Stimulated activated CD8-positive, alpha-beta memory T cell treated with anti-CD3 and anti-CD28 coated beads, Interleukin-4, amount 100 ng/mL, for 24 hours (primary cell): ENCODE measurements at places on chromosomes 2 and 18.

- DNase-seq = no peak
Measured at GRCh38 chr2:18055290-18055689, 176.8 kb downstream of the KCNS3 start.

GRCh38 chr2:120878970-120879369, 143.3 kb downstream of the GLI2 start:
- DNase-seq = no peak

- no peak for DNase-seq
Measured at GRCh38 chr18:57767259-57768050, 35.7 kb downstream of the ATP8B1 start.

GRCh38 chr18:7237673-7238272, 6.9 kb downstream of the LRRC30 start:
- no peak for DNase-seq

GRCh38 chr2:241142063-241142462, 7.2 kb downstream of the PASK start:
- DNase-seq = no peak

DNA sequence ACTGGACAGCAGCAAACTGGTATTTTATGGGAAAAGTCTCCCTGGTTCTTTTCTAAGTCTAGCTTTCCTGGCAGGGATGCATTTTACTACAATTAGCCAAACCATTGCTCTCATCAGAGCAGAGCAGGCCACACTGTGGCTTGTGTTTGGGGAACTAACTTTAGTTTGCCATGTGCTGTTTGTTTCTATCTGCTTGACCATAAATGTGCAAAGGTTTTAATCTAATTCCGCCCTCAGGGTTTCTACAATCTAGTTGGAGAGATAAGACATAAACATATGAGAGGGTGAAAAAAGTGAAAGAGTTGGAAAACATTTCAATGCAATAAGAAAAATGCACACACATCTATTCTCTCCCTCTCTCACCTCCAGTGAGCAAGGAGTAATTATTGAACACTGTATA, 86.9 kb upstream of the MAPK4 start:
- DNase-seq = no peak

DNA sequence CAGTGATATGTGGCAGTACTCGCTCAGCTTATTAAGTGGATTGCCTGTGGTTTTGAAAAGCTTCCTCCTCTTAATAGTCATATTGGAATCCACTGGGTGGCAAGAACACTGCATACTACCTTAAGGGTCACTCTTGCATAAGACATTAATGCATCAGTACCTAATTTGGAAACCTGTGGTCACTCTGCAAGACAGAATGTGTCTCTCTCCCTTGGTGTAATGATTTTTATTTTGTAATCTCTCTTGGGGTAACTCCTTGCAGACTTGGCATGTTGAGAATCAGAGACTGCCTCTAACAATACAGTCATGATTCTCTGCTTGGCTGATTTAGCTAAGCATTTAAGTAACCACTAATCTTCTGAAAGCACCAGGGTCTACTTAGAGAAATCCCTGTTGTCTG, 33.0 kb upstream of the IER3IP1 start:
- no peak for DNase-seq

- DNase-seq = no peak
Measured at GRCh38 chr2:76257802-76258201, 547.1 kb upstream of the GCFC2 start.

GRCh38 chr2:26070730-26071129, 36.8 kb downstream of the RAB10 start:
- DNase-seq = no peak

- no peak for DNase-seq
Measured at GRCh38 chr2:85737481-85737880, 16.3 kb upstream of the ATOH8 start.

- no peak for DNase-seq
Measured at GRCh38 chr18:79778291-79778791, 19.4 kb upstream of the KCNG2 start.

DNA sequence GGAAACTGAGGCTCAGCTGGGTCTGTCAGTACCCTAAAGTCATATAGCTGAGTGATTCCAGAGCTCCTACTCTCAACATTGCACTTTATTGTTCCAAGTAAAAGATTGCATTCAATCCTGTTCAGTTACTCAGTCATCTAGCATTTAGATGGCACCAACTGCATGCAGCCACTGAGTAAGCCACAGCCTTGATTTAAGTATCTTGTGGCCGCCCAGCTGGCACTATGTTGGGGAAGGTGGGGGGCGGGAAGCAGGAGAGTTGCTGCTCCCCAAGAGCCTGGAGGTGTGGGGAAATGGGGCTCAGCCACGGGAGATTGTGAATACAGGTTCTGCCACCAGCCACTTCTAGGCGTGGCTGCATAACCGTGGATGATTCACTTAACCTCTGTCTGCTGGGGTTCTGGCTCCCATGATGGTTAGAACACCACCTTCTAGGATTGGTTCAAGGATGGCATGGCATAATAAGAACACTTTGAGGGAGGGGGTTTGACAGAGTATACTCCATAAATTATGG, 17.1 kb downstream of the ZFP36L2 start:
- DNase-seq = no peak

- no peak for DNase-seq
Measured at GRCh38 chr2:164954954-164955701, at the start of gene SLC38A11. TSS of gene SLC38A11 (minus strand) at chr2:164955525. CDS start at chr2:164955247, 278 bp downstream.

GRCh38 chr2:236764716-236765115, 195.1 kb downstream of the ACKR3 start:
- DNase-seq = no peak

DNA sequence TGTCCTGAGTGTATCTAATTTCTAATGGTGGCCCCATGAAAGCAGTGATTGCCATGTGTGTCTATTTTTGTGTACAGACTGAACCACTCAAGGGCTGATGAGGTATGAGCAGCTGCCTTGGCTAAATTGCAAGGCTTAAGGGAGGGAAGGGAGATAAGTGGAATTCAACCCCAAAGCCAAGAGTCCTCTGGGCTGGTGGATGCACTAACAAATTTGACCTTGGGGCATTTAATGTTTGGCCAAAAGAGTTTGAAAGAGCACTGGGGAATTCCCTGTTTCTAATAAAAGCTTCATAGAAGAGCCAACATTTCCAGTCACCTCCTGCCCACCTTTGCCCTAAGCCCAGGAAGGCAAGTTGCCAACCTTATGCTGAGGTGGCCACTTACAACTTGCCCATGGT, 172.1 kb downstream of the SETBP1 start:
- DNase-seq = no peak

- DNase-seq = no peak
Measured at GRCh38 chr2:205524656-205525055, 157.6 kb upstream of the NRP2 start.

DNA sequence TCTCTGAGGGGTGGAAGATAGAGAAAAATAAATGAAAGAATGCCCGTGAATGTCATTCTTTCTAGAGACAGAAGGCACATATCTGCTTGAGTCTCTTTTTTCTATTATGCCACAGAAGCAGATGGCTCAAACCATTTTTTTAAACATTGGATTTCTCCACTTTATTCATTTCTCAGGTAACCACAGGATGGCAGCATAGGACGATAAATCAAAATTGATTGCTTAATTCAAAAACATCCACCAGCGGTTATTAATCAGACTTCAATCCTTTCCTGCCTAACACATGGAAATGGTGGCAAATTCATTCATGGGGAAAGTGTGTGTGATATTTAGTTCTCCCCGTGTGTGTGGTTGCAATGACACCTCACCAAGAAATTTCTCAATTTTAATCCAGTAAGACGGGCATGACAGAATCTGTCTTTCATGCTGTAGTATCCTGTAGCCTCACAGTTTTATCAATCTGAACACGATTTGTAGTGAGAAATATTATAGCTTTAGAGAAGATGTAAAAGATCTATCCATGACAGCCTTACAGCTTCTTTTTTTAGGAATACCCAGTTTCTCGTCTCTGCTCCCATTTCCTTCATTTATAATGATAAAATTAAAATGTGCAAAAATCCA, 72.2 kb downstream of the DSC3 start:
- DNase-seq = no peak

GRCh38 chr2:3805201-3805939, 102.0 kb downstream of the DCDC2C start:
- DNase-seq = no peak

GRCh38 chr18:75073654-75074053, 135.3 kb downstream of the PTGR3 start:
- DNase-seq = no peak

DNA sequence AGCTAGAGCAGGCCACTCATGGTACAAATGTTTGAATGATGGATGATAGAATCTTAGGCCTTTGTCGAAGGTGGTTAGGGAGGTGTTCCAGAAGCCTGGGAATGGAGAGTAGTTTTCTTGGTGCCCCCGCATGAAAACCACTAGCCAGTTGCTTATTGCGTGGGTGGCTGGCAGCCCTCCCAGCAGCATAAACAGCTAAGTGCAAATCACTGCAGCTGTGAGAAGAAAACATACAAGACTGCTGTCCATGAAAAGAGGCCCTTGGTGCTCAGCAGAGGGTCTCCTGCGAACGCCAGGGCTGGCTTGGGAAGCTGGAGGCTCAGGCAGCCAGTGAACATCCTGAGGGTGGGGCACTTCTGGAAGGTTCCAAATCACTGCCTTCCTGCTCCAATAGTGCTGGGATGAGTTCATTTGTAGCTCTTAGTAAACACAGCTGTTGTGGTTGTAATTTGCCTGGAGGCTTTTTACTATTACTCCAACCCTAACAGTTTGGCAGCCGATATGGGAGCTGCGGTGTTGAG, 118.8 kb downstream of the MGAT5 start:
- DNase-seq = no peak

- no peak for DNase-seq
Measured at GRCh38 chr2:171173087-171173486, 12.4 kb upstream of the TLK1 start.

DNA sequence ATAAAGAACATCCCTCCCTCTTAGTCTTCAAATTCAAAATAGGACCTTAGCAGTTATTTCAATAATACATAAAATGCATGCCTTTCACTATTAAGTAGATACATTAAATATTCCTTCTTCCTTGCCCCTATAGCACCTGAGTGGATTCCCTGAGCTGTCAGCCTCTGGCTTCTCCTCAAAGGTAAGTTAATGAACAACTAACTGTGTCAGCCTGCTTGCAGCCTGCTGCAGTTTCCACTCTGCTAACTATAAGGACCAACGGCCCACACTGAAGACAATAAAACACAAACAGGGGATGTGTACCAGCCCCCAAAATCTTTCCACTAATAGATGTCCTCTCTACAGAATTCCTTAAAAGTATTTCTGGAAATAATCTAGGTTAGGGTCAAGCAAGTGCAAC, 5.0 kb downstream of the KCTD1 start:
- no peak for DNase-seq

DNA sequence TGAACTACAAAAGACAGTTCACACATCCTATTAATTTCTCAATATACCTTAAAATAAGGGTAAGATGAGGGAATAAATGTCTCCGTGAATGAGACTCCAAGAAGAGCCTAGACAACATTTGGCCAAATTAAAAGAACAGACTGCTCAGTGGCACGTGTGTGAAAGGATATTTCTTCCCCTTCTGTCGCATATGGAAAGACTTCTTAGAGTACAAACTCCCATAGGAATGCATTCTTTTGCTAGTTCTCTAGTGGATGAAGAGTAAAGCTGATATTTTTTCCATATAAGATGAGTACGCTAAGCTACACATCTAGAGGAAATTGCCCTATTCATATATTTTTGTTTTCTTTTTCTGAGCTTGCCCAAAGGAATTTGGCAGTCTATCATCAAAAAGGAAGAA, 710.0 kb upstream of the ID2 start:
- DNase-seq = no peak

GRCh38 chr2:26521913-26522180, 43.9 kb upstream of the OTOF start:
- no peak for DNase-seq

GRCh38 chr2:127155947-127156346, 49.0 kb upstream of the BIN1 start:
- no peak for DNase-seq

DNA sequence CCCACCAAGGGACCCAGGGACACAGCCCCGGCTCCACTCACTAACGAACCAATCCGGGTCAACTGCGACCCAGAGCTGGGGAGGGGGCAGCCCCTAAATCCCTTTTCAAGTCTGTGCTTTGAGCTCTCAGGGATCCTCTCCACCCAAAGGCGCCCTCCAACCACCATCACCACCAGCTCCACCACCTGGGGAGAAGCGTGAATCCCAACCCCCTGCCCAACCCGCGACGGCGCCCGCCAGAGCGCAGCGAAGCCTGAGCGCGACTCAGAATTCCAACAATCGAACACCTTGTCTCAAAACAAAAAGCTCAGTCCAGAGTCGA, 497 bp downstream of the DSC3 start:
- DNase-seq = no peak

GRCh38 chr2:2901384-2902345, 476.0 kb downstream of the EIPR1 start:
- DNase-seq = no peak

DNA sequence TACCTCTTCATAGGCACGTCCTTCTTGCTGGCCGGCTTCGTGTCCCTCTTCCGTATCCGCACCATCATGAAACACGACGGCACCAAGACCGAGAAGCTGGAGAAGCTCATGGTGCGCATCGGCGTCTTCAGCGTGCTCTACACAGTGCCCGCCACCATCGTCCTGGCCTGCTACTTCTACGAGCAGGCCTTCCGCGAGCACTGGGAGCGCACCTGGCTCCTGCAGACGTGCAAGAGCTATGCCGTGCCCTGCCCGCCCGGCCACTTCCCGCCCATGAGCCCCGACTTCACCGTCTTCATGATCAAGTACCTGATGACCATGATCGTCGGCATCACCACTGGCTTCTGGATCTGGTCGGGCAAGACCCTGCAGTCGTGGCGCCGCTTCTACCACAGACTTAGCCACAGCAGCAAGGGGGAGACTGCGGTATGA, 2.3 kb downstream of the FZD7 start:
- DNase-seq = no peak

DNA sequence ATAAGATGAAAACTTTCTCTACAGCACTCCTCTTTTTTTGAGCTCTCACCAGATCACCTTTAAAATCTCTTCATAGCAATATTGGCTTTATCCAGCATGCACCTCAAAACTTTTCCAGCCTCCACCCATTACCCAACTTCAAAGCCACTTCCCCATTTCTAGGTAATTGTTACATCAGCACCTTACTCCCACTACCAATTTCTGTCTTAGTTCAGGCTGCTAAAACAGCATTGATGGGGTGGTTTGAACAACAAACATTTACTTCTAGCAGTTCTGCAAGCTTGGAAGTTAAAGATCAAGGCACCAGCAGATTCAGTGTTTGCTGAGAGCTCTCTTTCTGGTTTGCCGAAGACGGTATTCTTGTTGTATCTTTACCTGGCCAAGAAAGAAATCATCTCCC, 114.0 kb upstream of the SLC39A10 start:
- no peak for DNase-seq

- DNase-seq = no peak
Measured at GRCh38 chr2:111632661-111633060, 251.3 kb downstream of the ANAPC1 start.

DNA sequence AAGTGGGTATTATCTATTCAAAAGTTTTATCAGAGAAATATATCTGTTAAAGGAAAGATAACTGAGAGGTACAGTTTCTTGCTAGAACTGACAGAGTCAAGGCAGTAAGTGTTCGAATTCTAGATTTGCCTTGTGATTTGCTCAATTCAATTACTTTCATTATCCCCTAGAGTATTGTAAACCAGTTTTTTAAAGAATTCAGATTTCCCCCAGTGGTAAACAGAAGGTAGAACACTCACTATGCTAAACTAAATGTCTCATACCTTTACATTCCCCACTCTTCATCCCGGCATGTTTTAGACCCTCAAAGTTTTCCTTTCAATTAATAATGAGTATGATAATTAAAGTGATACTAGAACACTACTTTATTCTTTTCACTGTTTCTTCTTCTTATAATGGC, 28.6 kb downstream of the TTC21B start:
- no peak for DNase-seq
